Fibroblast of skin of back (primary cell): ENCODE measurements at places on chromosomes 5 and 9.

DNA sequence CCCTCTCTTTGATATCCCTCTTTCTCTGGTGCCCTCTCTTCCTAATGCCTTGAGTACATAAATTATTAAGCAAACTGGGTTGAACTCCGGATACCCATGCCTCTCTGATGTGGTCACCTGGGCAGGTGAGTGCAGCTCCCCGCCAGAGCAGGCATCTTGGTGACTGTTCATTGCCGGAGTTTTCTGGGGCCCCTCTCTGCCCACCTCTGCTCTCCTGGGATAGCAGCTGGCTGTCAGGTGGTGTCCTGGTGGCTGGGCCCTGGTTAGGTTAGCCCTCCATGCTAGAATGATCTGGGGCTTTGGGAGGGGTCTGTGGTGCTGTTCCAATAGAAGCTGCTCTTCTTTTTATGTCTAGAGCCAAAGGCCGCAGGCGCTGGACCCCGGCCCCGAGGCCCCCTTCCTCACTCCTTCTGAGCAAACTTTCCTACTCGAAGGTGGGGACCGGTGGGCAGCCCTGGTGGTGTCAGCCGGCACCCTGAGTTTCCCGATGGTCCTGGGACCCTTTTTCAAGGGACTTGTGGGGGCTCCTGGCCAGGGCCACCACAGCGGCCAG, 4.9 kb upstream of the SCGB3A1 start:
- DNase-seq, result no peak

- no peak for DNase-seq
These were observed 8.1 kb upstream of the DAB2 start for GRCh38 chr5:39432696-39433530.

DNA sequence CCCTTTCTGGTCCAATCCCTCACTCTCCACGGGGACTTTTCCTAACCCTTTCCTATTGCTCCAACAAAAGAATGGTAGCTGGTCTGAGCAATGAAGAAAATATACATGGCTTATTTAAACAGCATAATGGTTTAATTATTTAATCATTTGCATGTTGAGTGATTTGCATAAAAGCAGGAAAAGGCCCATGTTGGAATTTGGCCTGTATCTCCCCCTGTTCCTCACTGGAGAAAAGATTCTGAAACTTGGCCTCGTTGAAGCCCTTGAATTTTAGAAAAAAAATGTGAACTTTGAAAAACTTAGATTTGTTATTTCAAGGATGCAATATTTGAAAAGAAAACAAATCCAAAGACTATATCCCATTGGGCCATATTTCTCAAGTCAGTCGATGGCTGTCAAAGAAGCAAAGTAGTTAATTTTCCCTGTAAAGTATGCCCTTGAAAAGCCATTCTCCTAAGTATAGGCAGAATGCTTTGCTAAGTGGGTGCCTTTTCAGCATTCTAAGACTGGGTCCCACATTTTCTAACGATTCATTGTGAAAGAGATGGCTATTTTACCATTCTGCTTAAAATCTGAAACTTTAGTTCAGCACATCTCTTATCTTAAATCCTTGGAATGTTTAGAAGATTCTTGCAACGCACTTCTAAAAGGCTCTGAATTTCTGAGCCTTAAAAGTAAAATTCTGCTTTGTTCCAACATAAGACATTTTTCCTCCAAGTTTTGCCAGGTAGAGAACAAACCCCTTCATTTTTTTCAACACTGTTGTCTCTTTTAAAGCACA, 428.8 kb downstream of the ARHGEF28 start:
- no peak for DNase-seq

GRCh38 chr9:76526026-76526425, 67.0 kb downstream of the GCNT1 start:
- DNase-seq, result no peak

- peak; percentile 35 for DNase-seq
These were observed 19.4 kb downstream of the GARNL3 start for GRCh38 chr9:127283917-127284497.
